ENCODE measurements at places on chromosomes 16 and 17.

DNA sequence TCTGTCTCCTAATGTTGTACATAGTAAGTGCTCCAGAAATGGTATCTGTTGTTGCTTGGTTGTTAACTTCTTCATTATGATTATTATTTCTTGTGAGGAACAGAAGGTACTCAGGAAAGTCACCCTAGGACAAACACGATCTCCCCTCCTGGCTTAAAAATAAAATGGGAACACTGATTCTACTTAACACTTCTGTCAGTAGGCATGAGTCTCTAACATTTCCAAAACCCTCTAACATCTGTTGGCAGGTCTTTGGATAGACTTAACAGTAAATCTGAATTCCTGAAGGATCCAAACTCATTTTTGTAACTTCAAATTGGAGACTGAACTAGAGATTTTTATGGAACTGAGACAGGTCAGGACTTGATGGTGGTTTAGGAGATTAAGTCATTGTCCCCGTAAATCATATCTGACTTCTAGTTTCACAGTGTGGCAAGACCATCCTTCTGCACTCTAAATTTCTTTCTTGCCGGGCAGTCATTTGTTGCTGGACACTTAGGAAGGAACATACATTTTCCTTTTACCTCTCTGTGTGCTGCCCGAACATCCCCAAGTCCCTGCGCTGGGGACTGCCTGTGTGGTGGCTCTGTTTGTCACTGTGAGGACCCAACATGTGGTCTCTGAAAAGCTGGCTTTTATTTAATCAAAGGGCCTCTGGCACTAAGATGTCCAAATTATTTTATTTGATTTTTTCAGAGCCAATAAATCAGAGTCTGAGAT, 149.9 kb downstream of the NPIPB5 start:
- no peak for DNase-seq

DNA sequence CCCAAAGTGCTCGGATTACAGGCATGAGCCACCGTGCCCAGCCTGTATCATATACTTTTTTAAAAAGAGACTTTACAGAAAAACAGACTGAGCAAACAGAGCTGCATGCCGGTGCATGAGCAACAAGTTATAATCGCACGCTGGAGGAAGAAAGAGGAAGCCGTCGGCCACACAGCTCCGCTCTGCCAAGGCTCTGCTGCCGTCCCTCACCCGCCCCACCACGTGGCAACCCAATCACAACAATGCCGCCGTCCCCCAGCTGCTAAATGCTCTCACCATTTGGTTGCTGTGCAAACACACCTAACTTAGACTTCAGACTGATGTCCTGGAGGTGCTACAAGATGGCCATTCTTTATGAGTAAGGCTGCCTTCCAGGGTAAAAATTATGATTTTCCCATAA, 83.5 kb downstream of the ADCY9 start:
- DNase-seq: peak; percentile 23

- DNase-seq: no peak
These were observed 92.0 kb downstream of the CYLD start for GRCh38 chr16:50833929-50834328.

DNA sequence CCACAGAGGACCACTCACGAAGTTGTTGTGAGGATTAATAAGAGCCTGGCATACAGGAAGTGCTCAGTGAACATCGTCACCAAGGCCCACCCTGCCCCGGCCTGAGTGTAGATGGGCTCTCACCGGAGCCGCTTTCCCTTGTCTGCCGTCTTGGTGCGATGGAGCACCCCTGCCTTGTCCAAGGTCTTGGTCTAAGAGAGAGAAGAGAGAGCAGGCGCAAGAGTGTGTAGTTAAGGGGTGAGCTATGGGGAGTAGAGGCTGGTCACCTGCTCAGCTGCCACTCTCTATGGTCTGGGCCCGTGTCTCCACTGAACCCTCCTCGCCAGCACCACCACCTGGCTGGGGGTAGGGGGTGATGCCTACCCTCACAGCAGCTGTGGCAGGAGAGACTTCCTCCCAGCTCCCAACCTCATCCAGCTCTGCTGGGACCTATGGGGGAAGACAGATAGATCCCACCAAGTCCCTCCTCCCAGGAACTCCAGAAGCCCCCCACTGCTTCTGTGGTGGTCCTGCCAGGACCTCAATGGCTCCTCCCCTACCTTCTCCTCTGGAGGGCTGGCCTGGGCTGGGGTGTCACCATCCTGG, 28.7 kb downstream of the ARHGAP27 start:
- DNase-seq: no peak

GRCh38 chr17:14133104-14133503, 63.8 kb downstream of the COX10 start:
- no peak for DNase-seq

DNA sequence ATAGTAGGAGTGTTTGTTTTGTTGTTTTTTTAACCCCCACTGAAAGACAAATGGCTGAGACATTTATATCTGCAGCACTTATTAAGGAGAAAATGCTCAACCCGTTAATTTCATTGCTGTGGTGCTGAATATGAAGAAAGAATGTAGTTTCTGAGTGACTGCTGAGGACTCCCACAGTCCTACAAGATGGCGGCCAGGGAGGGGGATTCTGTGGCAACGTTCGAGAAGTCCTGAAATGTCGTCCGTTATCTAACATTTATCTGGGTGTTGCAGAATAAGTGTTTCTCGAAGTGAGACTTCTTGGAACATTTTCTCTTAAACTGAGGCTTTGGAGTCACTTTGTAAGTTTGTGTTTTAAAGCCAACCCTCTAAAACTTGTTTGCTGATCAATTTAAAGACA, 530.4 kb downstream of the XYLT1 start:
- no peak for DNase-seq

DNA sequence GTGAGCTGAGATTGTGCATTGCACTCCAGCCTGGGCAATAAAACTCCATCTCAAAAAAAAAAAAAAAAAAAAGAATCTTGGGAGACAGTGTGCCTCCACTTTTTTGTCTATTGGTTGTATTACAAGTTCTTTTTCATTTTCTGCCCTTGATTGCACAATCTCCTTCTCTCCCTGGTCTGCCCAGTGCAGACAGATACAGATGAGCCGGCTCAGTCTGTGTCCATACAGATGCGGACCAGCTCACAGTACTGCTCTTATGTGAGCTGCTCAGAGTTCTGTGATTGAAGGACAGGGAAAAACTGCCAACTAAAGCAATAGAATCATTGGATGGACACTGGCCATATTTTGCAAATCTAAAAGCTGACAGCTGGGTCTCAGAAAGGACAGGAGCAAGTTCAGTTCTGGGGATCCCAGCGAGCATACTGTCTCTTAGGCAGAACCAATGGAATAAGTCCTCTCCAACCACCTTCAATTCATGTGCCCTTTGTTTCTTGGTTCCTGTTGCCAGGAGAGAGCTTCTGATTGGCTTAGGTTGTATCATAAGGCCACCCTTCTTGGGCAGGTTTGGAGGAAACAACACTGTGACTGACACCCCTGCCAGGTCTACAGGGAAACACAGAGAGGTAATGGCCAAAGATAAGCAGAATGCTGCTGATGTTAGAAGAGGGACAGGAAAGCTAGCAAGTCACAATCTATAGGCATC, 495.6 kb upstream of the HSBP1 start:
- no peak for DNase-seq

DNA sequence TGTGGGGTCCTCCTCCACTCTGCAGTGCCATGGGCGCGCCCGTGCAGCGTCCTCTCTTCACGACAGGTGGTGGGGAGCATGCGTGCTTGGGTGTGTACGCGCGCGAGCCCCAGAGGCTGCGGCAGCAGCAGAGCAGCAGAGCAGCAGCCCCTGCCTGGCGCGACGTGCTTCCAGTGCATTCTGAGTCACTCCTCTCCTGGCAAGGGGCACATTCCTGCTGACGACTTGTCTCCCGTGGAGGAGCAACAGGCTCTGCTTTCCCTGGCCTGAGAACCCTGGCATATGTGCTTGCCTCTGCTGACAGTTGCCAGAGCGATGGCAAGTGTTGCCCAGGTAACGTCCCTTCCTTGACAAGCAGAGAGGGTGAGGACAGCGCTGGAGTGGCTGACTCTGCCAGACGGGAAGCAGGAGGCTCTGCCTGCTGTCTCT, 133.8 kb upstream of the PLCG2 start:
- no peak for DNase-seq

- DNase-seq: no peak
These were observed 17.1 kb upstream of the PHF12 start for GRCh38 chr17:28968231-28968913.

DNA sequence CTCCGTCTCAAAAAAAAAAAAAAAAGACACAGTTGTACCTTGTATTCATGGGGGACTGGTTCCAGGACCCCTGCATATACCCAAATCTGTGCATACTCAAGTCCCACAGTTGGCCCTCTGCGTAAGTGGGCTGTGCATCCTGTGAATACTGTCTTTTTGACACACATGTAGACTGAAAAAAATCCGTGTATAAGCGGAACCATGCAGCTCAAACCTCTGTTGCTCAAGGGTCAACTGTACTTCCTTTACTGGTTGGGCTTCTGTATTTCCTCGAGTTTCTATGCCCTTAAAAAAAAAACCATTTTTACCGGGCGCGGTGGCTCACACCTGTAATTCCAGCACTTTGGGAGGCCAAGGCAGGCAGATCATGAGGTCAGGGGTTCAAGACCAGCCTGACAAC, 52.3 kb downstream of the GRB2 start:
- DNase-seq: no peak

DNA sequence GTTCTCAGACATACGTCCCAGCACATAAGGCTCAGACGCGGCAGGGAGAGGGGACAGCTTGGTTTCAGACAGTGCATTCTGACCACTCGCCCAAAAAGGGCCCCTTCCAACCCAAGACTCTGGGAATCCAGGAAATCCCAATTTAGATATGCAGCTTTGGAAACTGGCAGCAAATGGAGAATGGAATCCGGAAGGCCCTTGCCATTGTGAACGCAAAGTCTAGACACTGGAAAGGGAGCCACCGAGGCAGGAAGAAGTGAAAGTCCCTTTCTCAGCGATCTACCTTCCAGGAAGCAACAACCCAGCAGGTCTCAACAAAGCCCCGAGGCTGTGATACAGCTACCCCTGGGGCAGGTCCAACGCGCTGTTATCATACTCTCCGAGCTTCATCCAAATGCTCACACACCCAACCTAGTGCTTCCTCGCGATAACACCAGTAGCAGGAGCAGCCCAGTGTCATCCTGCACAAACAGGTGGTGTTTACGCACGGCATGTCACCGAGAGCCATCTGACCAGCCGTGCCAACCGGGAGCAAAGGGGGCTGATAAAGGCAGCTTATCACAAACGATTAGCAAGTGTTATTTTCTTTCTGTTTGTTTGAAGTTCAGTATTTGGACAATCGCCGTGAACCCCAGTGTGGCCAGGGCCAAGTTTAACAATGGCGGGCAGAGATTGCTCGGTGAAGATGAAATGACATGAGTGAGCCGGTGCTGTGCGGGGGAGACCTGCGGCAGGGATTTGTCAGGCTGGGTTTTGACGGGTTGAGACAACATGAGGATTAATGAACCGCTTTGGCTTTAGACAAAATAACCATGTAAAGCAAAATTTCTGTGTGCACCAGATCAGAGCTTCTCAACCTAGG, 240.6 kb downstream of the FOXL1 start:
- DNase-seq: no peak

DNA sequence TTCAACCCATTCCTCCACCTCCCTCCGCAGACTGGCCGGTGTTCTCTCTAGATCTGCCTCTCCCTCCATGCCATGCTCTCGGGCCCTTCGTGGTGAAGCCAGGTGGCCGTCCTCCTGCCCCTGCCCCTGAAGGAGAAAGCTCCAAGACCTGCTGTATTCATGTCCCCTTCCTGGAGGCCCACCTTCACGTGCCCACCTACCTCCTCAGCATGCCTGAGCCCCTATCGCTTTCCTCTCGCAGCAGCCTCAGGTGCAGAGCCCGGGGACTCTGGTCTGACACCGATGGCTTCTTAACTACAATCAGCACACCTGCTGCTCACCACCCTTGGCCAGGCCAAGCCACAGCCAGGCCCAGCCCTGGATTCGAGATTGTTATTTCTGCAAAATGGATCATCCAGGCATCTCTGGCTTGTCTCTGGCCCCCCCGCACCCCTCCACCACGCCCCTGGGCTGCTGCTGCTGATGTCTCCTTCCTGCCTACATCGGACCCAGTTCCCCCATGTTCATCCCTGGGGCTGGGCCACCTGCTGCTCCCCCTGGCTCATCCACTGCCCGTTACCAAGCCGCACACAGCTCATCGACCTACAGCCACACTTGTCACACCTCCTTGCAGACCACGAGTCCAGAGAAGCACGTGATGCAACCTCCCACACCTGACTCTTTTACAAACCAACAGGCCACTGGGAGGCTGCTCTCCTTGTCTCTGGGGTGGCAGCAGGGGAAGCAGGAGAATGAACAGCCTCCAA, 32.5 kb upstream of the TNFRSF13B start:
- DNase-seq: peak; percentile 0

- no peak for DNase-seq
These were observed 8.8 kb downstream of the NDEL1 start for GRCh38 chr17:8444494-8444893.

DNA sequence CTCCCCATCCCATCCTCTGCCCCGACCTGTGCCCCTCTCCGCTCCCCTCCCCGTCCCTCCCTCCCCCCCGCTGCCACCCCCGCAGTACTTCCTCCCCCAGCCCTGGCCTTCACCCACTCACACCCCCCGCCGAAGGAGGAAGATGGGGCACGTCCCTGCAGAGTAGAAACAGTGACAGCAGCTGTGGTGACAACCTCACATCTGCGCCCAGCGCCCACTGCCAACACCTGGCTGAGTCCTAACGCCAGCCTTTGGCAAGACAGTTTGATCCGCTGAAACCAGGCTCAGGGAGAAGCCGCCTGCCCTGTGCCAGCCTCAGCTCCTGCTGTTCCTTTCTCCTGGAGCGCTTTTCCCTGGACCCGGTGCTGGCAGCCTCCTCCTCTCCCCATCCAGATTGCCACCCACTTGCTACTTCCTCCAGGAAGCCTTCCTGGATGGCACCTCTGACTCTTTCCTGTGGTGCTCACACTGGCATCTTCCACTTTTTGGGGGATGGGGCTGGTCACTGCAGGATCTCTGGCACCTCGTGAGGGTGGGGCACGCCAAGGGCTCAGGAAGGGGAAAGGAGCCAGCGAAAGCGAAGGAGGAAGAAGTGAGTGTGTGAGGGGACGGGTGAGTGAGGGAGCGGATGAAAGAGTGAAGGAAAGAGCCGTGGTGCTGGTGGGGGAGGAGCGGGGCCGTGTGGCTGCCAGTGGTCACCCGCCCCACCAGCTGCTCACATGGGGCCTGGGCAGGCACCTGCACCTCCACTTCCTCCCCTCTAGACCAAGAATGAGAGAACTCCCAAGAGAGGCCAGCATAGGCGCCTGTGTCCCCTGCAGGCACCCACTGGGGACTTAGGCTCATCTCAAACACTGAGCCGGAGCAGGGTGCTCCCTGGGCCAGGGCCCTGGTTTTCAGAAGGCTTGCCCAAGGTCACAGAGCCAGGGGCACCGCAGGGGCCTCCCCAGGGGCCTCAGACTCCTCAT, 27.0 kb downstream of the ZFPM1 start:
- DNase-seq: no peak

- DNase-seq: no peak
These were observed 238.0 kb upstream of the TBX2 start for GRCh38 chr17:61161615-61162134.

- no peak for DNase-seq
These were observed 217.5 kb downstream of the RBFOX1 start for GRCh38 chr16:7550096-7550495.

GRCh38 chr17:27381007-27381501, 75.2 kb upstream of the KSR1 start:
- peak; percentile 74 for DNase-seq
